ENCODE measurements at places on chromosomes 5 and 9. TPM values are rescaled to one million over a fixed set of nuclear protein-coding genes. Genes with fewer than 3 reads are reported as not detected.

DNA sequence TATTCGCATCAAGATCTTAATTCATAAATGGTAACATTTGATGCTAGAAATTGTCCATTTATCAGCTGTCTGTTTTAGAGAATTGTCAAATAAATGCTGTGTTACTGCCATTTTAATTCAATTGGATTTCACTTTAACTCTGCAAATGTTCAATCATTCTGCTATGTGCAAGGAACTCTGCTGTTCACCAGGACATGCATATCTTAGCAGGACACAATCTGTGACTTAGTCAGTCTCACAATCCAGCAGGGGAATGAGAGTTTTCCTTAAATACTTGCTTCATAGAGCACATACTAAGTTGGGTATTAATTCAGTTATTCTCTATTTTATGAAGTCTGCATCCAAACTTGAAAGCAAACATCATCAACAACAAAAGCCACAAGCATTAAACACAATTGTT is 488.7 kb upstream of the MEF2C start:
- no peak for DNase-seq

DNA sequence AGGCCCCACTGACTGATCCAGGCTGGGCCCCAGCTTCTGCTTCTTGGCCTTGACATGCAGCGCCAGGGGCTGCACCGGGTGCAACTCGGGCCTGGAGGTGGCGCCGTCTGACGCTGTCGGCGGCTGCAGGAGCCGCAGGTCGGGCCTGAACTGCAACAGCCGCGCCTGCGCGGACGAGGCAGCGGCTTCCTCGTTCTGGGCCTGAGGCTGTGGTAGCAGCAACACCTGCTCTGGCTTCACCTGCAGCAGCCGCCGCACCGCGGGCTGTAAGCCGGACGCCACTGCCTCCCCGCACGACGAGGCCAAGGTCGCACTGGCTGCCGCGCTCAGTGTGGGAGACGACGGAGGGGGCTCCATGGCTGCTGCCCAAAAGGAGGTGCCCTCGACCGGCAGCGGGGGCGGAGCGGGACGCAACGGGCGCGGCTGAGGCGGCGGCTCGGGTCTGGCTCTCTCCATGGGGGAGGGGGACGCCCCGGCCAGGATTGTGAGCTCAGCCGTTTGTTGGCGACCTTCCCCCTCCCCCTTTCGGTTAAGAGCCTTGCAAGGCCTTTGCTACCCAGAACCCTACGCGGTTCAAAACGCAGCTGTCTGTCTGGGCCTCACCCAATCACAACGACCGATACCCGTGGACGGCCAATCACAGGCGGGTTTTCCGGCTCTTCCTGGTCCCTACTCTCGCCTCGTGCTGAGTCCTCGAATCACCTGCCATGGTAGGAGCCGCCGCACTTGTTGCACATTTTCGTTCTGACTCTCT is 438 bp downstream of the SOX30 start:
- peak; percentile 59 for DNase-seq

DNA sequence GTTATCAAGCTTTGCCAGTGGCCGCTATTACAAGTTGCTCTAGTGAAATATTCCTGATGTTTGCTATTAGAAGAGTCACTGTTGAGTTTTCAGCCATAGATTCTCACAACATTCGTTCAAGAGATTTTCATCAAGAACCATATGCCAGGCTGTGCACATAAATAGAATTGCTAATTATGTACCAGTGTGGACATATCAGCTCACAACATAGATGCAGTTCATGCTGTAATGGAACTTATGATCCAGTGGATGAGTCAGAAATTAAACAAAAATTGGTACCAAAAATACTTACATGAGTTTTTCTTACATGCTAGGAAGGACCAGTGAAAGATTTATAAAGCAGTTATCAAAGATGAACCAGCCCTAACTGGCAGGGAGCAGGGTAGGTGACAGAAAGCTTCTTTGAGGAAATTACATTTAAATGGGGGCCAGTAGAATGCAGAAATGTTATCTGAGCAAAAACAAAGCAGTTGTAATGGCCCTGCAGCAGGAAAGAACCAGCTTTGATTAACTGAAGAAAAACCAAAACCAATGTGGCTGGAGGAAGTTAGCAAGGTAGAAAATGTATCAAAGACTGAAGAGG is 404.2 kb downstream of the DNAH5 start:
- no peak for DNase-seq

DNA sequence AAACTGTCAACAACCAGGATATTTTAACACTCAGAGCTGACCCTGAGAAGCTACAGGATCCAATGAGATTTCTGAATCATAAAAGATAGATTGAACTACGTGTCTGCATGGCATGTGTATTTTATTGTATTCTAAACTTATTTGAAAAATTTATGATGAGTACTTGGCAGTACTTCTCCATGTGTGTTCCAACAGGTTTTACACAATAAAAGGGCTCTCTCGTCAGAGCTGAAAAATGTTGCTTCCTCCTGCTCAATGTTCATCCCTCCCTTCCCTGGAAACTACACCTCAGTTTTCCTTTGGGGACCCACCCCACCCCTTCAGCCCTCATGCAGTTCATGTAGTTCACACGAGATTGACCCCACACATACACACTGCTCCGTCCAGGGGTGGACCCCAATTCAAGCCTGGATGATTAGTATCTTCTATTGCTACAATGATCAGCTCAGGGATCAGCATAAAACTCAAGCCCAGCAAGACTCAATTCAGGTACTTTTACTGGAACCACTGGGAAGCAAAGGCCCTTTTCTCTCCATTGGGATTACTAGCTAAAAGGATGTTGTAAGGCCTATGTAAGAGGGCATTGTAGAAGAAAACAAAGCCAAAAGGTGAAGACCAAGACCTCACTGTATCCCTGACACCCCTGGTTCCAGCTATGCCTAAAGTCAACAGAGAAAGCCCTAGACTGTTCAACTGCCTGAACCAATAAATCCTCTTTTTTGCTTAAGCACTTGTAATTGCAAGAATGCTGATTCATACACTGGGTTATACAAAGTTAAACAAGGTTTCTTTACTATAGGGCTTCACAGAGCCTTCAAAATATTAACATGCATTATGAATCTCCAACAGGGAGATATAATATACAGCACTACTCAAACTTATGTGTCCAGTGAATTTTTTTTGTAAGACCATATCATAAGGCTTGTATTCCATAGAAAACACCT is 112.6 kb downstream of the SAXO1 start:
- DNase-seq, result no peak

GRCh38 chr9:132141948-132142594 is 19.8 kb upstream of the NTNG2 start:
- no peak for DNase-seq

- no peak for DNase-seq
Measured at GRCh38 chr9:89107406-89107805, 71.2 kb downstream of the SHC3 start.

DNA sequence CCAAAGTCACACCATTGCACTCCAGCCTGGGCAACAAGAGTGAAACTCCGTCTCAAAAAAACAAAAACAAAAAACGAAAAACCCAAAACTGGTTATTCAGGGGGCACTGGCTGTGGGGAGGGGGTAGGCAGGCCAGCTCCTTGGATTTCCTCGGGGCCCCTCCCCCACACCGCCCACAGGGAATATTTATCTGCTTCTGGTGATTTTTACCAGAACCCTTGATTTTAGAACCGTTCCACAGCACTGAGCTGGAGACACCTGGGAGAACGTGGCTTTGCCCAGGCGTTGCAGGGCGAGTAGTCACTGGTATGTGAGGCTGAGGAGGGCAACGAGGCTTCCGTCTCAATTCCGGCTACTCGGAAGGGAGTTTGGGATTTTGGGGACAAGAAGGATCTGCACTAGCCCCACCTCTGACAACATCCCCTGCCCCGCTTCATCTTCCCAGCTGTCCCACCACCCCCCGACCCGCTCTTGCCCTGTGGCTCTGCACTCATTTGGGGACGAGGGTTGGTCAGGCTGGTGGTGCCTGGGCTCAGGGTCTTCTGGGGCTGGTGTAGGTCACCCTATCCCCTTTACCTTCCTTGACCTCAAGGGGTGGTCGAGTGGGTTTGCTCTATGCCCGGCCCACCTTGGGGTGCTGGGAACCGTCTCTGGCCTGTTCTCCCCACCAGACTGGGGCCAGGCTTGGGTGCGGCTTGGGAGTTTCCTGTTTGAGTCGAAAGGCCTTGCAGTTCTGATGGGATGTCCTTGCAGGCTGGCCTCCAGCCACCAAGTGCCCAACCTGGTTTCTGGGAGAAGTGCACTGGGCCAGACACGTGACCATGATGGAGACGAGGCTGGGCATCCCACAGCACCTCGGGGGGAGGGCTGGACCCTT is 3.5 kb downstream of the AHRR start:
- DNase-seq, result no peak

DNA sequence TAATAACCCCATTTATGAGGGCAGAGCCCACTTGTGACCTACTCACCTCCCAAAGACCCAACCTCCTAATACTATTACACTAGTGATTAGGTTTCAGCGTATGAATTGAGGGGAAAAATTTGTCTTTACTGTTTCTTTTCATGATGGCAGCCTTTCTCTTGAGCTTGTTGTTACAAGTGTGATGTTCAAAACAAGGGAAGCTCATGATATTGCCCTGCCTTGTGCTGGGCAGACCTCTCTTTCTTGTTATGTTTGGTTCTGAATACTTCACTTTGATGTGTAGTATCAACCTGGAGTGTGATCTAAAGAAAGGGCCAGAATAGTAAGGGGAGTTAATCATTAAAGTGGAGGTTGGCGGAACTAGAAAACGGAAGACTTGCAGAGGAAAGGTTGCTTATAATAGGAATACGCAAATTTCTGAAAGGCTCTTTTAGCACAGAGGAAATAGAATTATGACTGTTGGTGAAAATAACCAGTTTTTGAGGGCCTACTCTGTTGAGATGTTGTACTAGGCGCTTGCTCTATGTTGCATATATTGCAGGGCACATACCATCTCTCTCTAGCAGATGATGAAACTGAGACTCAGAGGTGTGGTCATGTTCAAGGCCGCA is 68.2 kb downstream of the MELK start:
- no peak for DNase-seq

- DNase-seq, result no peak
Measured at GRCh38 chr9:92656537-92656925, 13.4 kb downstream of the IPPK start.

DNA sequence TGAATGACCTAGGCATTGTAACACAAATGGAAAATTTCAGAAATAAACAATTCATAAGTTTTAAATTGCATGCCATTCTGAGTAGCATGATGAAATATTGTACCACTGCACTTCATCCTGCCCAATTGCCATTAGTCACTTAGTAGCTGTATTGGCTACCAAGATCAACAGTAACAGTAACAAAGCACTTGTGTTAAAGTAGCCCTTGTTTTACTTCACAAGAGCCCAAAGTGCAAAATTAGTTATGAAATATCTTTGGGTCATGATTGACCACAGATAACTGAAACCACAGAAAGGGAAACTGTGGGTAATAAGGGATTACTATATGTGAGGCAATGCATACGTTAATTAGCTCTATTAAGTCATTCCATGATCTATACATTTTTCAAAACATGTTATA is 33.3 kb upstream of the RORB start:
- DNase-seq, result no peak

DNA sequence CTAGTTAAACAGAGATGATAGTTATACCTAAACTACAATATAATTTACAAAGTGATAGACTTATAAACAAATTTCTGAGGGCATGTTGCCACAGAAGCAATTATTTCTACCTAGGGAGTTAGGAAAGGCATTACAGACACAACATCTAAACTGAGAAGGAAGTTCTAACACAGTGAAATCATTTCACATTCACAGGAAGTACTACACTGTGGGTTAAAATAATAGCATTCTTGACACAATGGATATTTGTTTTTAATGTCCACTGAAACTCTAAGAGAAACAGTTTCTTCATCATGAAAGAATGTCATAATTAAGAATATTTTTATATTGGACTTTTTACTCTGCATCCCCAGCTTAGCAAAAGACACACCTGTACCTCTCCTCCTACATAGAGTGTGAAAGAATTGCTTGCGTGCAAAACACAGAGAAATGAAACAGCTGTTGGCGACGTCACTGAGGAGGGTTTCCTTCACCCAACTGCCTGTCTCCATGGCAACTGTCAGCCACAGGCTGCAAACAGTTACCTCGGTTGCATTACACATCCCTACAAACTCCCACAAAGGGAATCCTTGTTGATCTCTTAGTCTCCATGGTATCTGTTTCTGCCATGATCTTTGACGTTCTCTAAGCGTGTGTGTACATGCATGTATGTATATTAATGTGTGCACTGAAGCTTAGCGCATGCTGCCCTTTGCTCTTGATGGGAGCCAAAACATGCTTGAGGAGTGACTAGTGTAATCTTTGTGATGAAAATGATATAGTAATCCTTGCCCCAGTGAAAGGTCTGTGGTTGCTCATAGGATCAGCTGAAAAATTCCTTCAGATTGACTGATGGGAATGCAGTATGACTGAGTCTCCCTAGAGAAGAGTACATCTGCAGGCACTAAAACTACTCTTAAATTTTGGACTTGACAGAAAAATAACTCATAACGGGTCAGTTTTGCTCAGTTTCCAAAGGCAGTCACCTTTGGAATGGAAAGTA is 168.5 kb downstream of the ACTL7B start:
- peak; percentile 17 for DNase-seq

- peak; percentile 59 for DNase-seq
Measured at GRCh38 chr5:61817472-61818326, 485.6 kb downstream of the ZSWIM6 start.

GRCh38 chr9:86557063-86557766 is 203.0 kb upstream of the TUT7 start:
- DNase-seq, result no peak

DNA sequence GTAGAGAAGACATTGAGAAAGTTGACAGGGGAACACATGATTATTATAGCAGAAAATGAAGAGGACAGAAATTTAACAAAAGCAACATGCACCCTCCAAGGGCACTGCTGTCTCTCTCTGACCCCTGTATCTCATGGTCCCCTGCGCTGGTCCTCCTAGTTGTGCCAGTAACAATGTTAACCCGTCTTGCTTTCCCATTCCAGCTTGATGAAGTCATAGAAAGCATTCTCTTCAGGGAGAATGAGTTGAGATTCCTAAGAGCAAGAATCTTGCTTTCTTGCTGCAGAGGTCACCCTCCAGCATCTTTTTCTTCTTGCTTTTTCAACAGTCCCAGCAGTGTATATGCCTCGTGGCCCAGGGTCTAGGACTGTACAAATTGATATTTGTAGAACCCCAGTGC is 279.6 kb upstream of the ADAMTSL1 start:
- no peak for DNase-seq

GRCh38 chr5:600886-601541 is 11.1 kb upstream of the CEP72 start:
- DNase-seq, result no peak

DNA sequence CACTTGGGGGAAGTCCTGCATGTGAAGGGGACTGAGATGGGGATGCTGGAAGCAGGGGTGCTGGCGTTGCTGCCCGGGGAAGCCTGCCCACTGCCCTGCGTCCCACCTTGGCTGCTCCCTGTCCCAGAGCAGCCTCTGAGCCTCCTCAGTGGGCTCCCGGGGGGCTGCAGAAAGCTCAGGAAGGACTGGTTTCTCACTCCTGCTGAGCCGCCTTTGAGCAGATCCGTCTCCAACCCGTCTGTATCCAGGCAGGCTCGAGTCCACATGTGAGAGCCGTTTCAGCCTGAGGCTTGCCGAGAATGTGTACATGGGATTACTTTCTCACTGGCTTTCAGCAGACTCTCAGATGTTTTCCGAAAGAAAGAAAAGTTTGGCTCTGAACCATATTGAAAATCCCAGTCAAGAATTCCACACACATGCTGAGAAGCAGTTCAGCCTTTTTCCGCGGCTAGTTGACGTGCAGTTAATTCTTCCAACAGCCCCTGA is 95.3 kb upstream of the COL5A1 start:
- peak; percentile 90 for DNase-seq

FAM151B gene
- 5.2 TPM for polyA plus RNA-seq

SLC6A18 gene
- not detected for polyA plus RNA-seq

TSLP gene
- polyA plus RNA-seq, result 0.43 TPM

WNT8A gene
- not detected for polyA plus RNA-seq

FOXD4L5 gene
- polyA plus RNA-seq, result 1.1 TPM

TMEM252 gene
- polyA plus RNA-seq, result 1.8 TPM

KLHL3 gene
- polyA plus RNA-seq, result 4.0 TPM

HAVCR1 gene
- polyA plus RNA-seq, result not detected

Data from hindlimb muscle (tissue), 1 donor.